ENCODE measurements at places on chromosomes 1 and 21.
A peak's percentile ranks its signal among the peaks of the same experiment; 100 is the strongest.

DNA sequence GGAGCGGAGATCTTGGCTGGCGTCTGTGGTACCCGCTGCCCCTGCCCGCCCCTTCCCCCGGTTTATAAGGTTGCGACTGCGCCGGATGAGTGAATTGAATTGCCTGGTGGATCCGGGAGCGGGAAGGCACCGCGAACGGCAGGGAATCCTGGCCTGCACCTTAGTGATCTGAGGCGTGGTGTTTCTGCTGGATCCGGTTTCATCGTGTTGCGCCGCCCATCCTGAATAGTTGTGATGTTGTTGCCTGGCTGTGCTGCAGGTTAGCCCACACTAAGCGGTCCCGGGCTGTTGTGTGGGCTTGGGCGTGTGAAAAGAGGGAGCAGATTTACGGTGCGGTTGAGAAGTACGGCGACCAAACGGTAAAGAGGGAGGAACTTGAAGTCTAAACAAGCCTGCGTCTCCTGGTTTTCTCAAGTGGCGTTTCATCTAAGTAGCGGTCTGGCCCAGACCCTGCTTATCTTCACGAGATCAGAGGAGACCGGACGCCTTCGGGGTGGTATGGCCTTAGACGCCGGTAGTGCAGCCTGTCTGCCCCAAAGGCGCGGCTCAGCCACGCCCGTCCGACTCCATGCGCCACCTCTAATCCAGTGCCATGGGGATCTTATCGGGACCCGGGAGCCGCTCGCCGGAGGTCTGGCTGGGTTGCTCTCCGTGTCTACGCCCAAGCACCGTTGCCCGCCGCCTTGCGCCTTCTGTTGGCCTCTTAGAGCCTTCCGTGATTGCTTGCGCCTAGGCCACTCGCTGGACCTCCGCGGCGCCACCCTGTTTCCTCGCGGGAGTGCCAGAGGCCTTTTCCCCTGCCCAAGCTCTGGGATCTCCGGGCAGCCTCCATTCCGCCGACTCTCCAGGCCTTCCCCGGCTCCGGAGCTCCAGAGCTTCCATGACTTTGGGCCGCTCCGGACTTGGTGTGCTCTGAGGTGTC, 87.5 kb upstream of the RHOU start:
- peak; percentile 71 for DNase-seq

DNA sequence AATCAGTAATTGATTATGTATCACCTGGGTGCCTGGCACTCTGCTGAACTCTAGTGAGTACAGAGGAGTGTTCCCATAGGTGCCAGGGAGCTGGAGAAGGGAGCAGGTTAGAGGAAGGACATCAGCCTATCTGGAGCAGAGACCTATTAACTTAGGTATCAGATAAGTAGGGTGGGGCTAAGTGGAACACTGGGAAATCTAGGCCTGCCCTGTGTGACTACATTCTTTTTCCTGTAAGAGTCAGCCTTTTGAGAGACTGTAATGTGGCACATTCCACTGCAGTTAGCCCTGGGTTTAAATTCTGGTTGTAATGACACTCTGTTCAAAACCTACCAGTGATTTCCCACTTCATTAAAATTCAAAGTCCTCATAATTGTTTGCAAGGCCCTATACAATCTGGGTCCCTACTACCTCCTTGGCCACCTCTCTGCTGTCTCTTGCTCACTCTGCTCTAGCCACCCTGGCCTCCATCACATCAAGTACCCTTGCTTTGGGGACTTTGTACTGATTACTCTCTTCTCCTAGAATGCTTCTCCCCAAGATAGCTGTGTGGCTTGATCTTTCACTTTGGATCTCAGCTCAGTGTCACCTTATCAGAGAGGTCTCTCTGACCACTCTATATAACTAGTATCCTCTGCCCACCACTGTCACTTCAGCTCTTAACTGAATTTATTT, 12.9 kb downstream of the STX12 start:
- DNase-seq: no peak

GRCh38 chr1:57655161-57655560, 231.3 kb upstream of the DAB1 start:
- no peak for DNase-seq

GRCh38 chr1:64891448-64891825, 74.9 kb downstream of the JAK1 start:
- DNase-seq: no peak

DNA sequence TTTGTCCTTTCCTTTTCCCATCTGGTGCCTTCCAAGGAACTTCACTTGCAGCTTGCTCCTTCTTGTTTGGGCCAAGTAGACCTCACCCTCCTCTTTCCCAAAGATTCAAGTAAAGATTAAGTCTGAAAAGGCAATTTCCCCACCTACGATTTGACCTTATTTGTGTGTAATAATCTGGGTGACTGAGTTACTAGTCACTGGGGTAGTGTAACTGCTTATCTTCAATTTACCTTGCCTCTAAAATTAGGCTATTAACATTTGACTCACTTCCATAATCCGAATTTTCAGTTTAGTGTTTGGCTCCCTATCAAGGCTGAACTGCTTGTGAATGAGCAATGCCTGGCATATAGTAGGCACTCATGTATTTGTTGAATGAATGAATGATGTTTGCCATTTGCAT, 59.6 kb downstream of the PLA2G4A start:
- DNase-seq: no peak

DNA sequence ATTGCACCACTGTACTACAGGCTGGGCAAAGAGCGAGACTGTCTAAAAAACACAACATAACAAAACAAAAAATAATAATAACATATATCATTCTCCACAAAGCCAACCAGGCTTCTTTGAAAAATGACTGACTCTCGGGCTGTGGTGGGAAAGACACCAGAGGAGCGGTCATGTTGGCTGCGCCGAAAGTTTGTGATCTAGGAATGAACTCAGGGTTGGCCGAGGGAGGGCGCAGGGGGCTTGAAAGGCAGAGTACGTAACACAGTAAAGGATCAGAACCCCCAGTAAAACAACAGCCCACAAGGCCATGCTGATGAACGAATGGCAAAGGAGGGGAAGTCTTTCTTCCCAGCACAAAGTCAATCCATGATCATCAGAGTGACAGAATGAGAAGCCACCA, 4.7 kb downstream of the SLC35E2B start:
- no peak for DNase-seq

DNA sequence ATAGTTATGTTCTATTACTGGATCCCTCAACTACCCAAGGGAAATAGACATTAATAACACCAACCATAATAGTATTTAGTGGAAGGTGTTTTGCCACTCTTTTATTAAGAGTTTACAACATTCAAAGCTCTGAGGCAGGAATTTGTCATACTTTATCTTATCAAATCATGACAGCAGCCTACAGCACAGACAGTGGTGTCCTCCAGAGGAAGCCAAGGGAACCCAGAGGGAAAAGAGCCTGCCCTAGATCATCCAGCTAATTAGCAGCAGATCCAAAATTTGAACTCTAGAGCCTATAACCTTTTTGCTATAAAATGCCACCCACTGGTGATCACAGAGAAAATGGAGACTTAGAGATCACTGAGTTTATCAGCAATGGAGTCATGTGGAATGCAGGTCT, 18.2 kb downstream of the VAV3 start:
- DNase-seq: no peak

GRCh38 chr1:167669209-167670124, 39.4 kb downstream of the RCSD1 start:
- no peak for DNase-seq

GRCh38 chr1:229621663-229622062, 4.3 kb downstream of the TAF5L start:
- no peak for DNase-seq

DNA sequence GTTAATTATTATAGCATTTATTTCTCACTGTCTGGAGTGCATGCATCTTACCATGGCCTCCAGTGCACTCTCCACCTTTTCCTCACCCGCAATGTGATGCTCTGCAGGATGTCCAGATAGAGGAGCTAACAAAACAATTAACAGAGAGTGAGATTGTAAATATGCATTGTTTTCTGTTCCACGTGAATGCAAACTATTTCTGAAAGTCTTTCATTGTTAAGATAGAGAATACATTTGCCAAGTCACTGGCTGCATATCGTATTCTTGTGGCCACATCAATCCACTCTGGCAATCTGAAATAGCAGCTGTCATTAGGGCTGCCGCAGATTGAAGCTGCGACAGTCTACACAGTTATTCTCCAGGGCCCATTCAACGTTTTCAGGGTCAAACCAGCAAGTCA, 143.8 kb downstream of the DUSP10 start:
- no peak for DNase-seq

- DNase-seq: no peak
Measured at GRCh38 chr1:181499825-181500224, 16.5 kb downstream of the CACNA1E start.

DNA sequence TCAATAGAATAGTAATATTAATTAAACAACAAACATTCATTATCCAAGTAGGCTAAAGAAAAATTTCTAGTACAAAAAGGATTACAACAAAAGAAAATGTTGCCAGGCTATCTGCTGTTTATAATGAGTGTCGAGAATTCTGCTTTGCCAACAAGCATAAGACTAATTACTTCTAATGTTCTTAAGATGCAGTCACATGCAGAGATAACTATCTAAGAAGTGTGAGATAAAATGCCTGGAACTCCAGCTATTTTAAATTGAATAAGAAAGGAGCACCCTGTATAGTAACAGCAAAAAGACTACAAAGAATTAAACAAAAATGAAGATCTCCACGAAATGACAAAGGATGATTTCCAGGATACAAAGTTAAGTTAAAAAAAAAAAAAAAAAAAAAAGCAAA, 59.9 kb downstream of the APP start:
- DNase-seq: no peak

- DNase-seq: no peak
Measured at GRCh38 chr1:64358692-64359091, 111.2 kb upstream of the CACHD1 start.

- DNase-seq: no peak
Measured at GRCh38 chr1:150567341-150567716, 12.1 kb downstream of the MCL1 start.

- no peak for DNase-seq
Measured at GRCh38 chr1:208600456-208601190, 356.4 kb upstream of the PLXNA2 start.

DNA sequence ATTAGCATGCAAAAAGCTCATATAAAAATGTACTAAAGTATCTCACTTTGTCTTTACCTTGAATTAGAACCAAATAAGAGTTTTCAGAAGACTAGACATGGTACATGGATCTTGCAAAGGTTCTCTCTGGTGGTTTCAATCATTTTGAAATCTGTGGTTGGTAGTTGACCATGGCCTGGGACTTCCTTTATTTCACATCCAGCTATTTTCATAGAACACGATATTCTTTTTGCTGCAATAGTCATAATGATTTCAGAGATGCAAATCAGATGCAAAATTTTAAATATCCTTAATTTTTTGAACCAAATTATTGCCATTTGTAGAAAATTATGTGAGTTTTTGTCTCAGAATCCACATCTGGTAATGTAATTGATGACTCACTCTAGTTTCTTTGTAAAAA, 375.1 kb upstream of the ZP4 start:
- no peak for DNase-seq

- peak; percentile 81 for DNase-seq
Measured at GRCh38 chr1:154533952-154534844, 24.3 kb downstream of the UBE2Q1 start.

Data from NCI-H345 (cell line).